NCI-H2029 (cell line): ENCODE measurements at places on chromosomes 12 and 14.

- DNase-seq = no peak
Observed at GRCh38 chr12:71448150-71448581, 8.6 kb downstream of the LGR5 start.

DNA sequence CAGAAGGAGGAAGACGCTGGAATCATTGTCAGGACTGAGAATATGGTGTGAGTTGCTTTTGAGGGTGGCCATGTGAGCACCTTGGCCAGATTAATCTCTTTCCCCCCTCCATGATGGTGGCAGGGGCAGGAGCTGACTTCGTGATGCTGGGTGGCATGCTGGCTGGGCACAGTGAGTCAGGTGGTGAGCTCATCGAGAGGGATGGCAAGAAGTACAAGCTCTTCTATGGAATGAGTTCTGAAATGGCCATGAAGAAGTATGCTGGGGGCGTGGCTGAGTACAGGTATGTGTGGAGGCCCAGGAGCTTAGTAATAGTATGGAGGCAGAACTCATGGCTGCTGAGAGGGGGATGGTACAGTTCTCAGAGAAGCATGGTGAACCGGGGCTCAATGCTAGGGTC lies 4.3 kb downstream of the TINF2 start:
- DNase-seq = no peak

- DNase-seq = no peak
Observed at GRCh38 chr14:103517721-103518421, 4.8 kb downstream of the CKB start.

DNA sequence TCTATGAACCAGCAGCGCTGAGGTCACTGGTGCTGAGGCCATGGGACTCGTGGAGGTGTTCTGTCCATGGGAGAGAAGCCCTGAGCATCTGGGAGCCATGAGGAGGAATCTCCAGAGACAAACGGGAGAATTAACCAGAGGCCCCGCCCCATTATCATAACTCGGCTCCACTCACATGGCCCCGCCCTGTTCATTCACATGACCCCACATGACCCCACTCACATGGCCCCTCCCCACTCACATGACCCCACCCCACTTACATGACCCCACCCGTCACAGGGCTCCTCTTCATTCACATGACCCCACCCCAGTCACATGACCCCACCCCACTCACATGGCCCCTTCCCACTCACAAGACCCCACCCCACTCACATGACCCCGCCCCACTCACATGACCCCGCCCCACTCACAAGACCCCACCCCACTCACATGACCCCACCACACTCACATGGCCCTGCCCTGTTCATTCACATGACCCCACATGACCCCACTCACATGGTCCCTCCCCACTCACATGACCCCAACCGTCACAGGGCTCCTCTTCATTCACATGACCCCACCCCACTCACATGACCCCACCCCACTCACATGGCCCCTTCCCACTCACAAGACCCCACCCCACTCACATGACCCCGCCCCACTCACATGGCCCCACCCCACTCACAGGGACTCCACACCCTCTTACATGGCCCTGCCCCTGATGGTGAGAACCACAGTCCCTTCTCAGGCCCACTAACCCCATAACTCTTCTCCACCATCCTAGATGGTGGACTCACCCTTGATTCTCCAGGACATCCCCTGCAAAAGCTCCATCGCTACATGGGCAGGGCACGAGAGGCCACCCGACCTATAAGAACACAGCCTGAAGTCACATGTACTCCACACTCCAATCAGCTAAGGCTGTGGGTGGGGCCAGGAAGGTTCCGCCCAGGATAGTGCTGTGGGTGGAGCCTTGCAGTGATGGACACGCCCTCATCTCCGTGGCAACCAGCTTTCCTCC lies 151.1 kb upstream of the SFSWAP start:
- DNase-seq = no peak

DNA sequence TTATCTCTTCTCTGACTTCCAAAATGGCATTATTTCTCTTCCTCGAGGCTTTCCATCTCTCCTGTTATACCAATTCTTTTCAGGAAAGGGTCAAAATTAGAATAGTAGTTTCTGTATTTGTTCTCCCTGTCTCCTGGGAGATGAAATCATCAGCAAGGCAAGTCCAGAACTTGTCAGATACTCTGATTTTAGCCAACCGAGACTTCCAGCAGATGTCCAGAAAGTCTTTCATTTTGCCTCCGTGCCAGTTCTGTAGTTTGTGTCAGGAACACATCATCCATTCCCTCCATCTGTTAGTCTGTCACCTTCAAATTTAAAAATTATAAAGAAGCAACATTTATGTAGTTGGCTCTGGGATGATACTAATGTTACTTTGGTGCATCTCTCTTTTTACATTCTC lies 275.7 kb downstream of the CCDC59 start:
- no peak for DNase-seq

GRCh38 chr12:91189516-91189915 lies 6.9 kb upstream of the DCN start:
- DNase-seq = no peak

GRCh38 chr12:96083020-96083719 lies 47.8 kb upstream of the LTA4H start:
- no peak for DNase-seq

GRCh38 chr12:132360410-132360809 lies 31.0 kb upstream of the GALNT9 start:
- no peak for DNase-seq

DNA sequence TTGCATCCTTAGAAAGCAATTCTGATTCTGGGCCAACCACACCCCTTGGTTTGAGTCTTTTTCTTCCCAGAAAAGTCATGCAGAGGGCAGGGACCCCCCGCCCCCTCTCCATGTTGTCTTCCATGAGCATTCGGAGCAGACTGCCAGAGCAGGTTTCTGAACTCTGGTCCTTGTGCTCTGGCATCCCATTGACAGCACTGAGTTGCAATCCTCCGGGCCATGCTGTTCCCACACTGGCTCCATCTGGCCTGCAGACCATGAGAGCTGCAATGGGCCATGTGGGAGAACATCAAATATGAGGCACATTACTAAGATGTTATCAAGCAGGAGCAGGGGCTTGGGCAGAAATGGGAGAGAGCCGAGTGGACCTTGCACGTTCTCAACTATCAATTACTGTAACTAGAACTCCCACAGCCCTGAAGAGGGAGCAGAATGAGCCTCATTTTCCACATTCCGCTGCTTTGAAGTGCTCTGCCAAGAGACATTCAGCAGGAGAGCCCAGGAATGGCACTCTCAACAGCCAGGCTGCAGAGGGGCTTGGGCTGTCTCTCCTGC lies 157.4 kb downstream of the STXBP6 start:
- peak; percentile 62 for DNase-seq

DNA sequence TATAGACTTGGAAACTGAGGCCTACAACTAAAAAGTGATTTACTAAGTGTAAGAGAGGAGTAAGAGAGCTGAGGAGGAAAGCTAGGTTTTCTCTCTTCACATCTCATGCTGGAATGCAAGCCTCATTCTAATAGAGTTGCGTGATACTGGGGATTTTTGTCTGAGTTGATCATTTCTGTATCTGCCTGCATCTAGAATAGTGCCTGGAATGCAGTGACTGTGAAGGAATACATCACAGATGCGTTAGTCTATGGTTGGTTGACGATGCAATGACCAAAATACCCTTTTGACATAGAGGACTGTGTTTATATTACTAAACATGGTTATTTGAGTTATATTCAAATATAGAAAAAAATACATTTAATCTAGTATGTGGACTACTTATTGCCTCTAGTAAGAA lies 9.2 kb upstream of the TMEM117 start:
- no peak for DNase-seq

DNA sequence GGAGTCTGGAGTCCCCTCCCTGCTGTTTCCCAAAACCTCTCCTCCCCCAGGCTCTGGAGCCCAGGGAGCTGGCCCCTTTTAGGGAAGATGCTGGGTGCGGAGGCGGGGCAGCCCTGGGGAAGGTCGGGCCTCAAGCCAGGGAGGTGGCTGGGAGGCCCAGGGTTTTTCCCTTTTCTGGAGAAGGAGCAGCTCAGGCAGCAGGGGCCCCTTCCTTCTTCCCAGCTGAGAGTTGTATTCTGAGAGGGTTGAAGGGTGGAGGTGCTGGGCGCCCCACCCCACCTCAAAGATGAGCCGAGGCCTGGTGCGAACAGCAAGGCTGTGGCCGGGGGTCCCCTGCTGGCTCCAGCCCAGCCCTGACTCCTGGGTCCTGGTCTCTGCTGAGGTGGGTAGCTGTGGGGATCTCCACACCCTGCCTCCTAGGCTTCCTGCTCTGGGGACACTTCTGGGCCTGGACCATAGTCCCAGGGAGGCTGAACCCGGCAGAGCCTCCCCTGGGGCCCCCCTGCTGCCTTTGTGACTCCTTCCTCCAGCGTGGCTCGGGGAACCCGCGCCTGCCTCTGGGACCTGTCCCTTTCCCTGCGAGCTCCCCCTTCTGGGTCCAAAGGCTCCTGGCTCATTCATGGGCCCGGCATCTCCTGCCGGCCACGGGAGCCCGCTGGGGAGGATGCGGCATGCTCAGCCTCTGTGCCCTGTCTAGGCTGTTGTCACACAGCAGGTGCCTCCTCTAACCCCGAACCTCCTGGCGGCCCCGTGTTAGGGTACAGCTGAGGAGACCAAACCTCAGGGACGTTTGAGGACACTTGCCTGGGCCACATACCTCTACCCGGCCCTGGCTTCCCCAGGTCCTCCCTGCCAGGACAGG lies 4.4 kb downstream of the TRMT61A start:
- DNase-seq = no peak

GRCh38 chr14:73397810-73398209 lies 60.5 kb downstream of the NUMB start:
- DNase-seq = no peak

DNA sequence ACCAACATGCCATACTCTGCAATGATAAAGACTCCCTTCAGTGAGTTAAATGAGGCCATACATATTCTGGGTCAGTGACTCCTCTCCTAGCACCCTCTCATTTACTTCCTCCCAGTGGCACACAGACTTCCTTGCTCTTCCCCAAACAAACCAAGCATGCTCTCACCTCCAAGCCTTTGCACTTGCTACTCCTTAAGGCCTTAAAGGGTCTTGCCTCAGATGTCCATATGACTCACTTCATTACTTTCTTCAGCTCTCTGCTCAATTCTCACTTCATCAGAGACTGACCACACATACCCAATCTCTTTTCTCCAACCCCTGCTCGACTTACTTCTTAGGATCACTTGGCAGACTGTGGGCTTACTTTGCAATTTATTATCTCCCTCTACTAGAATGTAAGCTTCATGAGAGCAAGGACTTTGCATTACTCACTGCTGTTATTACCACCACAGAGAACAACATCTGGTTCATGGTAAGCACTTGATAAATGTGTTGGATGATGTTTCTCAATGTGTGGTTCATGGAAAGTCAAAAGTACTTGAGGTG lies 22.8 kb downstream of the DDX24 start:
- no peak for DNase-seq

- DNase-seq = no peak
Observed at GRCh38 chr14:69398818-69399210, 322 bp downstream of the SLC39A9 start.

DNA sequence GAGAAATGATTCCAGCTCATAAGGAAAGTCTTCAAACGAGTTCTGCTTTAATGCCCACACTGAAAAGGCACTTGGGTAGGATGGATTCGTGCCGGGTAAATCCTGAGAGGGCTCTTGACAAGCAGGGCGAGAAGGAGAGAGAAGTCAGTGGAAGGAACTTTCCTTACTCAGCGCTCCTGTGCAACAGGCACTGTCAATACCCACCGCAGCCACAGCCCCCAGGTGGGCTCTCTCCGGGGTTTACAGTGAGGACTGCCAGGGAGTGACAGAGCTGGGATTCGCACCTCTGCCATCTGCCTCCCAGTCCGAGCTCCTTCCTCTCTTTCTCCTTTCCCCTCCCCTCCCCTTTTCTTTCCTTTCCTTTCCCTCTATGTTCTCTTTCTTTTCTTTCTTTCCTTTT lies 118.7 kb downstream of the BEGAIN start:
- DNase-seq = no peak

- DNase-seq = peak; percentile 49
Observed at GRCh38 chr14:50001999-50002925, 109.4 kb downstream of the ARF6 start.

- no peak for DNase-seq
Observed at GRCh38 chr12:68481181-68481941, 129.3 kb upstream of the RAP1B start.

- DNase-seq = no peak
Observed at GRCh38 chr12:38391007-38391406, 74.4 kb downstream of the ALG10B start.

- DNase-seq = no peak
Observed at GRCh38 chr14:93092606-93093556, 22.8 kb downstream of the ITPK1 start.

GRCh38 chr14:22838631-22839041 lies 2.3 kb downstream of the MMP14 start:
- no peak for DNase-seq

DNA sequence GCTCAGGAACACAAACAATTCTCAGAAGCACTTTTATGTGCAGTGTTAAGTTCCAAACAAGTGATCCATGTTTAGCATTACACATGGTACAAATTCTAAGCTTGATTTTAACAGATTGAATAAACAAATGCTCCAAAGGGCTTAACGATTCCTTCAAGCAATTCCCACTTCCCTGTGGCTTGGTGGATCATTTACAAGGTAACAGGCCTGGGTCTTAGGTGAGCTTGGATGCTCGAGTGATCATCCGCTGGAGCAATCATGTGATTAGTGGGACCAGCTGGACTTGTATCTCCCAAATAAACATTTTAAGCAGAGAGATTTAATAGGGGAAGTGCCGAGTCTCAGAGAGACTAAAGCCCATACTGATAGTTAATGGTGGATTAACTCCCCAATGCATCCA lies 70.7 kb downstream of the CALM1 start:
- no peak for DNase-seq

DNA sequence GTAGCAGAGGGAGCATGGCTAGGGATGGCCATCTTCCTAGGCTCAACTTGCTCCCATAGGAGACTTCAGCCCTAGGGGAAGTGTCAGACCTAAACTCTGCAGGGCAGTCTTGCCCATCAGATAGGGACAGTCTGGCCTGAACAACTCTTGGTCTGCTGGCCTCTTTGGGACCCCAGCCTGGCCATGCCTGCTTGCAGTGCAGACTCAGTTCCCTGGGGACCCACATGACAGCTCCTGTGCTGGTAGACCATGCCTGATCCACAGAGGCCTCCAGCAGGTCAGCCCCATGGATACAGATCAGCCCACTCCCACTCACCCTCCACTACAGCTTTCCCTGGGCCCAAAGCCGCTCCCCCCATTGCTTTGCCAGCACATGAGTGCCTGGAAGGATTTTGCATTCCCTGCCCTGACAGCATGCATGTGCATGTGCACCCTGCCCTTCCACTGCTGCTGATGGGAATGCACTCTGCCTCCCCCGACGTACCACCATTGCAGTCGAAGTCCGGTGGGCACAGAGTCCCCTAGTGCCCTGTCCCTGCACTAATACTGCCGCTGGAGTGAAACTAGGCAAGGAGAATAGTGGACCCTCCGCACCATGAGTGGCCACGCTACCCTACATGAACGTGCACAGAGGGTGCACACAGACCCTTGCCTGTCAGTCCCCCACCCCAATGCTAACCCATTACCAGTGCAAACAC lies 841.4 kb downstream of the FSCB start:
- no peak for DNase-seq

- DNase-seq = no peak
Observed at GRCh38 chr12:98924-99352, 32.4 kb downstream of the IQSEC3 start.

GRCh38 chr14:50666772-50667683 lies 1.1 kb downstream of the SAV1 start:
- DNase-seq = peak; percentile 7

GRCh38 chr12:750366-751191 lies 1.8 kb upstream of the WNK1 start:
- no peak for DNase-seq

GRCh38 chr12:121417847-121418246 lies 17.9 kb downstream of the RNF34 start:
- no peak for DNase-seq
